LNCaP clone FGC (cell line): ENCODE measurements at places on chromosomes 7 and 10.

GRCh38 chr7:112411186-112411795 is 39.0 kb upstream of the IFRD1 start:
- DNase-seq = no peak

- no peak for DNase-seq
Measured at GRCh38 chr10:92857904-92858514, 9.7 kb downstream of the EXOC6 start.

GRCh38 chr10:37856881-37857286 is 526 bp downstream of the ZNF248 start:
- DNase-seq = no peak

- DNase-seq = no peak
Measured at GRCh38 chr7:144384555-144385245, 18.8 kb downstream of the NOBOX start.

- DNase-seq = no peak
Measured at GRCh38 chr10:29011516-29011915, 277.4 kb upstream of the LYZL1 start.

DNA sequence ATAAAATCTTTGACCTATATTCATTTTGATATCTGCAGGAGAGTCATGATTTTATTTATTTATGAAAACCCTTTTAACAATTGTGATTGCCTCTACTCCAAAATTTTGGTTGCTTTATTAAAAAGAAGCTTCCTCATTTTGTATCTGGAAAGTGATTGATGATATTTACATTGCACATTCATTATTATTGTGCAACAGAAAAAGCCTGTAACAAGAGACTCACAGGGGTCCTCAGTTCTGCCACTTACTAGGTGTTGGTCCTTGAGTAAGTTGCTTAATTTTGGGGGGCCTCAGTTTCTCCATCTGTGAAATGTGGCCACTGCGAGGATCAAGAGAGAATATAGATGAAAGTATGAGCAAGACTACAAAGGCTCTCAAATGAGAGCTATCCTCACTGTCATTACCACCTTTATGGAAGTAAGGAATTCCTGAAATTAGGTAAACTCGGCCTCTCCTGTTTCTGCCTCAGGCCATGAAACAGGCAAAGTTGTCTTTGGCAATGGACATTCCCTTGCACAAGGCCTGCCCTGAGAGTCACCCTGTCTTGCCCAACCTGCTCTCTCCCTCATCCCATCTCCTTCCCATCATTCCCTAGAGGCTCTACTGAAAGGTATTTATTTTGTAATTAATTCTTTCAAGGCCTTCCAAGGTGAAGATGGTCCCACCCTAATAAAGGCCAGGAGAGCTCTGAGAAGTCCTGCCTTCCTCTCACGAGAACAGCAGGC is 66.1 kb upstream of the ABLIM1 start:
- DNase-seq = no peak
